Fibroblast of skin of back (primary cell): ENCODE measurements at places on chromosomes 13 and 19.
A peak's percentile ranks its signal among the peaks of the same experiment; 100 is the strongest.

- no peak for DNase-seq
These were observed 475.1 kb downstream of the FOXO1 start for GRCh38 chr13:40191186-40191980.

- no peak for DNase-seq
These were observed 304.2 kb downstream of the COG6 start for GRCh38 chr13:39959497-39960144.

DNA sequence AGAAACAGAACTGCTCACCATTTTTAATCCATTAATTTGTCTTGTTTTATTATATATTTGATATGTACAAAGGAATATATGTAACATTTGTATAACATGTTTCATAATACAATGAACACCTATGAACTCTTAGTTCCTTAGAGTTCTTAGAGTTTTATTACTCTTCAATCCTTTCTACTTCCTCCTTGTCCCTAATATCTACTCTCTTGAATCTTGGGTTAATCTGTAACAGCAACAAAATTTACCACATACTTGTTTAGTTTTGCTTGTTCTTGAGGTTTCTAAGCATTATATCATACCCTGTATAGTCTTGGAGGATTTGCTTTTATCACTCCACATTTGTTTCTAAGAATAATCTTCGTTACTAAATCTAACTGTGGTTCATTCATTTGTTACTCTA is 151.4 kb downstream of the PDS5B start:
- no peak for DNase-seq

- DNase-seq, result no peak
These were observed 61.1 kb upstream of the TPM4 start for GRCh38 chr19:16014923-16015804.

DNA sequence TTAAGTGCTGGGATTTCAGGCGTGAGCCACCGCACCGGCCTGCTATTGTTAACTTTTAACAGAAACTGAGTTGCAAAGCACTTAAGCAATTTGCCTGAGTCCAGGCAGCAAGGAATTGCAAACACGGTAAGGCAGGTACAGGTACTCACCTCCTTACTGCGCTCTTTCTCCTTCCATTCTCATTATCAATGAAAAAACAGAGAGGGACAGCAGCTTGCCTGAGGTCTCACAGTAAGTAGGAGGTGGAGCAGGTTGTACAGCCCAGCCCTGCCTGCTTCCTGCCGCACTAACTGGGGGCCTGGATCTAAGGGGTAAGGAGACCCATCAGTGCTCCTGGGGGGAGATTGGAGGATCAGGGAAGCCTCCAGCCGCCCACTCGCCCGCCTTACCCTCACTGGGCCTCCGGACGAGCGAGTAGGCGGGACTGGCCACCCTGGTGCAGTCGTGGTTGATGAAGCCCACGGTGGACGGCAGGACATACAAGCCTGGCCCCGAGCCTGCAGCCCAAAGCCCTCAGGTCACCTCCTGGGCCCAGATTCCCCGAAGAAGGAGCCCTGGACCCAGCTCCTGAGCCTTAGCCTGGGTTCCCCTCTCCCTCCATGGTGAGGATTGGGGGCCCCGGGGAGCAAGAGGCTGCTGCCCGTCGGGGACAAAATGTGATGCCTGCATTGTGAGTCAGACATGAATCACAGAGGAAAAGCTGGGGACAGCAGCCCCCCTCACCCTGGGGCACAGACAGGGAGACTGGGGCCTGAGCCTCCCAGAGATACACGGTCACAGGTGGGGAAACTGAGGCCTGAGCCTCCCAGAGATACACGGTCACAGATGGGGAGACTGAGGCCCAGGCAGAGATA is 11.4 kb upstream of the SHC2 start:
- peak; percentile 13 for DNase-seq

DNA sequence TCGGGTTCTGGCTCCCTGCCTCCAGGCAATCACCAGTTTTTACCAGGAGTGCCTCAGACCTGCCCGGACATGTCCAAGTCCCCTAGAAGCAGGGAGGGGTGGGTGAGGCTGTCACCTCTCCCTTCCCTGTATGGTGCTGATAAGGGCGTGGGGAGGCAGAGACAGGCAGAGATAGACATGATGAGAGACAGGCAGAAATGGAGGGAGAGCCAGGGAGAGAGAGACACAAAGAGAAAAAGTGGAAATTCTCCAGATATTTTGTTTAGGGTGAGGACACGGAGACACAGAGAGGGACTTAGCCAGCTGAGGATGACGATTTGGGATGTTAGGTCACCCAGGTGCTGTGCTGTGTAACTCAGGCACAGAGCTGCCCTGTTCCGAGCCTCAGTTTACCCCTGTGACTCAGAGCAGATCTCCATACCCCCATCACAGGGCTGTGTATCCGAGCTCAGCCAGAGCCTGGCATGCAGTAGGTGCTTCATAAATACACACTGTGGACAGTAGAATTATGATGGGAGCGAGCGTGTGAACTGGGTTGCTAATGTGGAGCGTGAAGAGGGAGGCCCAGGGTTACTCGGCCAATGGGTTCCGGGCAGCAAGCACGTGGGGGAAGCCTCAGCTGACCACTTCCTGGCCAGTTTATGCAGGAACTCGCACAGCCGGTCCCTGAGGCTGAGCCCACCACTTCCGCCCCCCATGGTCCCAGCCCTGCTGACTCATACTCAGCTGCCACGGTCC is 11.9 kb upstream of the GDF15 start:
- peak; percentile 96 for DNase-seq

GRCh38 chr13:74114641-74115040 is 19.6 kb downstream of the KLF12 start:
- DNase-seq, result no peak

DNA sequence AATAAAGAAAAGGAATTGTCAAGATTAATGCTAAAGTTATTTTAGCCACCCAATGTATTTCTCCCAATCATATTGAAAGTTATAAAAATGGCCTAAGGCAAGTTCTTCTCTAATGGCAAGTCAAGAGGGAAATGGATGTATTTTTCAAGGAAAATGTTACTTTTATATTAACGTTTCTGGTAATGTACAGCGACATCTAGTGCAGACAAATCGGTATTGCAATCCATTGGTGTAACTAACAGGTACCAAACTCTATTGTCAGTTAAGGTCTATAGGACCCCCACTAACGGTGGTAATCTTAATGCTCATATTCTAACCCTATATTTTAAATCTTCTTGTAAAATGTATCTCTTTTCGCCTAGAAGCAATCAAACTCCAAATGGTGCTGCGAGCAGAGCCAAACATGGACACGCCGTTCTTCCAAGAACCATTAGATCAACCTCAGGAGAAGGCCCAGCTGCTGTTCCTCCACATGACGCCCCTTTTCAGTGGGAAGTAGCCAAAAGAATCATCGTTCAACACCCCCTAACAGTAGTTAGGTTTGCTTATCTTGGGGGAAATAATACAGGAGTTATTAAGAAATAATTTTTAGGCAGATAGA is 98.5 kb upstream of the PABPC3 start:
- DNase-seq, result peak; percentile 34

GRCh38 chr13:71759651-71760511 is 107.1 kb downstream of the DACH1 start:
- no peak for DNase-seq

- no peak for DNase-seq
These were observed 635.4 kb upstream of the ARGLU1 start for GRCh38 chr13:107203146-107203847.

GRCh38 chr13:111282997-111283396 is 37.4 kb upstream of the TEX29 start:
- no peak for DNase-seq

DNA sequence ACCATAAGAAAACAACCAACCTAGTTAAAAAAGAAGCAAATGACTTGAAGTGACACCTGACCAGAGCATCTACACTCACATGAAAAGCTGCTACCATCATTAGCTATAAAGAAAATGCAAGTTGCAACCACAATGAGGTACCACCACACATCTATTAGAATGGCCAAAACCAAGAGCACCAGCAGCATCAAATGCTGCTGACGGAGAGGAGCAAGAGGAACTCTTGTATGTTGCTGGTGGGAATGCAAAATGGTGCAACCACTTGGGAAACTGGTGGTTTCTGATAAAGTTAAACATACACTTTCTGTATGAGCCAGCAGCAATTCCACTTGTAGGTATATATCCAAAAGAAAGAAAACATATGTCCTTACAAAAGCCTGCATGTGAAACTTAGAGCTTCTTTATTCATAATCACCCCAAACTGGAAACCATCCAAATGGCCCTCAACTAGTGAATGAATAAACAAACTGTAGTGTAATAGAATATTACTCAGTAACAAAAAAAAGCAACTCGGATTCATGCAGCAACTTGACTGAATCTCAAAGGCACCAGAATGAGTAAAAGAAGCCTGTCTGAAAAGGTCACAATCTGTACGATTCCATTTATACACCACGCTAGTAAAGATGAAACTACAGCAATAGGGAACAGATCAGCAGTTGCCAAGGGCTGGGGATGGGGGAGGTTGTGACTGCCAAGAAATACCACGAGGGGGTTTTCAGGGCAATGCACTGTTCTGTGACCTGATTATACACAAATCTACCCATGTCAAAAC is 60.9 kb upstream of the RANBP3 start:
- no peak for DNase-seq

DNA sequence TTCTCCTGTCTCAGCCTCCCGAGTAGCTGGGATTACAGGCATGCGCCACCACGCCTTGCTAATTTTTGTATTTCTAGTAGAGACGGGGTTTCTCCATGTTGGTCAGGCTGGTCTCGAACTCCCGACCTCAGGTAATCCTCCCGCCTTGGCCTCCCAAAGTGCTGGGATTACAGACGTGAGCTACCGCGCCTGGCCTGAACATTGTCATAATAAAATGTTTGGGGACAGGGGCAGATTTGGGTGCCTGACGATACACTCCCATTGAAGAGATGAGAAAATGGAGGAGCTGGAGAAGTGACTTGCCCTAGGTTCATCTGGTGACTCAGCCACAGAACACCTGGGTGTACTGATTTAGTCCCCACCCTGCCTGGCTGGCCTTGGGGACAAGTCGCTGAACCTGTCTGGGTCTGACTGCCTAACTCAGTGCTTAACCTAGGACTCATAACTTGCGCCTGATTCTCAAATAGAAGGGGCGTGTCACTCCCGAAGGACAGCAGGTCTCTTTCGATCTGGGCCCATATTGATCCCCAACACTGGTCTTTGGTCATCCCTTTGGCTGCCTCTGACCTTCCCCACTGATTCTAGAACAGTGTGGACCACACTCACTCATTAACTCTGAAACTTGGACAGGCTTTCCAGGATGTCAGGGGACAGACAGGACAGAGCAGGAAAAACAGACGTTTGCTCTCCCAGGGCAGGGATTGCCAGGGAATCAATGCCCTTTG is 7.6 kb upstream of the BICRA start:
- no peak for DNase-seq

GRCh38 chr19:46197314-46198070 is 32.0 kb upstream of the IGFL1 start:
- DNase-seq, result no peak

GRCh38 chr13:95155093-95155492 is 146.2 kb downstream of the ABCC4 start:
- DNase-seq, result peak; percentile 4

GRCh38 chr13:39531646-39532045 is 71.3 kb downstream of the LHFPL6 start:
- DNase-seq, result peak; percentile 17

- peak; percentile 40 for DNase-seq
These were observed 125.7 kb downstream of the TNFRSF19 start for GRCh38 chr13:23695711-23696464.

GRCh38 chr13:93709506-93710244 is 483.1 kb downstream of the GPC6 start:
- peak; percentile 63 for DNase-seq

DNA sequence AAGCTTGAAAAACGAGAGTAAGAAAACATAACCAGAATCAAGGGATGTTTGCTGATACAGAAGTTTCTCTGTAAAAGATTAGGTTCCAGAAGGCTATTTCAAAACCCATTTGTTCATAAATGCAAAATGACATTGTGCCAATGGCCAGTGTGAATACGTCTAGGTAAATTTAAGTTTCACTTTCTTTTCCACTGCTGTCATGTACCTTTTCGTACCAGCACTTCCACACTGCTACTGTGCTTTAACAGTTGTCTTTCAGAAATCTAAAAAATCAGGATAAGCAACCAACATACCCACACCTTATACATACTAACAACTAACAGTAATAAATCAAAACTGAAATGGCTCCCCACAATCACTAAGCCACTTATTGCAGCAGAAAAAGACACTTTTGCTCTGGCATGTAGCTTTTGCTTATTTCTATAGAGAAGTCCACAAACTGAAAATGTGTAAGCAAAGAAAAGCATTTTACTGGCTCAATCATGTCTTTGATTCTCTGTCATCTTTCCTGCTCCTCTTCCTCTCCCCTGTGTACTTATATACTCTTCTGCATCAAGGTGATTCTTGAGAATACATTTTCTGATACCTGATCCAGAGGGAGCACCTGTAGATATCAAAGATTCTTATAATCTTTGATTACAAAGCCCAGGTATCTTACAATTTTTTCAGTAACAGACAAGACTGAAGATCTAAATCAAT is 34.3 kb downstream of the ELF1 start:
- no peak for DNase-seq

- DNase-seq, result no peak
These were observed 21.5 kb downstream of the NFIX start for GRCh38 chr19:13016628-13017305.

DNA sequence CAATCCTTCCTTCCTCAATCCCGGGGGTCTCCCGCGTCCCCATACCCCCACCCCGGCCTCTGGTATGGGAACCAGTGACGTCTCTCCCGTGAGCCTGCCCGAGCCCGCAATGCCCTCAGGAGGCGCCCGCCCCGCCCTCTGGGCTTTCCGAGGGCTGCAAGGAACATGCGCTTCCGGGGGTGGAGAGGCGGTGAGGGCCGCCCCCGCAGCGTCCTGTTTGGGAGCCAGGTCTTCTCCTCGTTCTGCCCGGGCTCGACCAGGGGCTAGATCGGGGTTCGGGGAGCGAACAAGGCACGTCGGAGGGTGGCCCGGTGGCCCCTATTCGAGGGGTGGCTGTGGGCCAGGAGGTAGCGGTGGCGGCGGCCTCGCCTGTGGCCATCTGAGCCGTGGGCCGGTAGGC is 6.6 kb upstream of the TEX101 start:
- no peak for DNase-seq

DNA sequence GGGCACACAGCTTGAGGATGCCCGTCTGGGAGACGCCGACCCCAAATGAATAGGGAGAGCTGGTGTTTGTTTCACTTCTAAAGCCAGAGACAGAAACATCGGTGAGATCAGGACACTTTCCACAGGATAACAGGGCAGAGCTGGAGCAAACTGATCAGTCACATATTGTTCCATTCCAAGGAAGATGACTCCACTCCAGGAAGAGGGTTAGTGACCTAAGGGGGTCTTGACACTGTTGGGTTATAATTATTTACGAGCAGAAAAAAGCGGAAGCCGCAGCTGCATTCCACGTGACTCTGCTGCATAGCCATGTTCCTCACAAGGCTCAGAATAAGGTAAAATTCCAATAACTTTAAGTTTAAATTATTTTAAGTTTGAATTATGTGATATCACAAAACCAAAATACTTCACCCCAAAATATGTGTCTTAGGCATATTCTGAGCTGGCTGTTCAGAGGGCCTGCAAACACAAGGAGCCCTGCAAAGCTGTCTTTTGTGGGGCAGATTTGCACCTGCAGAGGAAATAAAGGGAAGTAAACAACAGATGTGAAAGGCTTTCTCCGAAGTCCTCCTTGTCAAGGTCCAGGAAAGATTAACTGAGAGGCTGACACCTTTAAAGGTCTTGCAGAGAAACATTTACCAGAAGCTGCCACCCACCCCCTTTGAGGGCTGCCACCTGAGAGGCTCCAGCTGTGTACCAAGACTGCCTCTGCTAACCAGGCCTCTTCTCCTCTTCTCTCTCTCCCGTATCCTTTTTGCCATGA is 819.2 kb downstream of the UQCRFS1 start:
- no peak for DNase-seq
